Renal cortex interstitium (tissue), 15 donors: ENCODE measurements at places on chromosomes 12 and 14. TPM values are rescaled to one million over a fixed set of nuclear protein-coding genes. Genes with fewer than 3 reads are reported as not detected.

Gene GPRC5A
- 6.1 TPM for polyA plus RNA-seq

Gene INHBC
- 0.33 TPM for polyA plus RNA-seq

Gene GPR135
- 3.8 TPM for polyA plus RNA-seq

Gene SERPINA9
- not detected for polyA plus RNA-seq

Gene KRT78
- polyA plus RNA-seq = not detected

Gene PAH
- polyA plus RNA-seq = 64.0 TPM

Gene MOK
- polyA plus RNA-seq = 28.0 TPM

Gene GLIPR1L1
- polyA plus RNA-seq = not detected

Gene TRIAP1
- 42.7 TPM for polyA plus RNA-seq

Gene SDS
- polyA plus RNA-seq = 0.56 TPM

Gene AICDA
- polyA plus RNA-seq = 0.61 TPM

Gene CLECL1
- polyA plus RNA-seq = 0.32 TPM

Gene TPPP2
- polyA plus RNA-seq = 3.0 TPM

Gene ERH
- polyA plus RNA-seq = 302 TPM

Gene SDR9C7
- 0.11 TPM for polyA plus RNA-seq

Gene RNASE7
- 0.40 TPM for polyA plus RNA-seq

Gene GPR68
- 1.8 TPM for polyA plus RNA-seq

Gene FGF6
- polyA plus RNA-seq = not detected

Gene GLI1
- 20.3 TPM for polyA plus RNA-seq

Gene KIF5A
- 0.76 TPM for polyA plus RNA-seq

Gene MMP17
- polyA plus RNA-seq = 1.2 TPM

Gene IFNG-AS1
- 0.17 TPM for polyA plus RNA-seq

Gene NAV3
- 9.3 TPM for polyA plus RNA-seq

Gene HECTD1
- 170 TPM for polyA plus RNA-seq

Gene BEGAIN
- 1.8 TPM for polyA plus RNA-seq

Gene TMPRSS12
- 0.12 TPM for polyA plus RNA-seq

Gene CAMKK2
- polyA plus RNA-seq = 37.0 TPM

Gene RTN1
- 3.5 TPM for polyA plus RNA-seq

Gene RILPL2
- polyA plus RNA-seq = 5.4 TPM

Gene OAS3
- polyA plus RNA-seq = 9.9 TPM

Gene RDH16
- polyA plus RNA-seq = 0.65 TPM

Gene ITGB7
- 1.5 TPM for polyA plus RNA-seq

Gene KANSL2
- polyA plus RNA-seq = 55.5 TPM

Gene USP44
- polyA plus RNA-seq = 1.8 TPM

Gene HHIPL1
- polyA plus RNA-seq = 2.4 TPM

Gene TAS2R19
- polyA plus RNA-seq = 2.5 TPM

Gene TRPV4
- polyA plus RNA-seq = 14.8 TPM

Gene SLC6A15
- 0.80 TPM for polyA plus RNA-seq

Gene PLEKHH1
- 75.3 TPM for polyA plus RNA-seq

Gene ARF3
- polyA plus RNA-seq = 132 TPM

Gene TSPAN11
- polyA plus RNA-seq = 5.0 TPM

Gene HIF1A
- polyA plus RNA-seq = 155 TPM

Gene ADAM21
- polyA plus RNA-seq = 0.45 TPM

Gene LPAR5
- 0.96 TPM for polyA plus RNA-seq

Gene TAS2R9
- not detected for polyA plus RNA-seq

Gene PLCZ1
- polyA plus RNA-seq = 0.89 TPM

Gene PTPRB
- 17.9 TPM for polyA plus RNA-seq

Gene ARG2
- 53.3 TPM for polyA plus RNA-seq

Gene CLEC12A
- polyA plus RNA-seq = 1.6 TPM

Gene ERBB3
- 96.1 TPM for polyA plus RNA-seq

Gene SYT1
- polyA plus RNA-seq = 21.3 TPM

Gene LRFN5
- 13.0 TPM for polyA plus RNA-seq

Gene METAP2
- 117 TPM for polyA plus RNA-seq

Gene PLA2G1B
- polyA plus RNA-seq = 0.91 TPM

Gene PRKAB1
- 64.2 TPM for polyA plus RNA-seq

Gene ZC2HC1C
- 7.0 TPM for polyA plus RNA-seq

Gene ZDHHC22
- polyA plus RNA-seq = 0.42 TPM

Gene STON2
- polyA plus RNA-seq = 50.5 TPM
